ENCODE measurements at places on chromosomes 1 and 21.

GRCh38 chr1:182977480-182977879 is 24.5 kb upstream of the SHCBP1L start:
- no peak for DNase-seq

- DNase-seq, result no peak
Observed at GRCh38 chr21:41349126-41349525, 12.7 kb upstream of the MX2 start.

DNA sequence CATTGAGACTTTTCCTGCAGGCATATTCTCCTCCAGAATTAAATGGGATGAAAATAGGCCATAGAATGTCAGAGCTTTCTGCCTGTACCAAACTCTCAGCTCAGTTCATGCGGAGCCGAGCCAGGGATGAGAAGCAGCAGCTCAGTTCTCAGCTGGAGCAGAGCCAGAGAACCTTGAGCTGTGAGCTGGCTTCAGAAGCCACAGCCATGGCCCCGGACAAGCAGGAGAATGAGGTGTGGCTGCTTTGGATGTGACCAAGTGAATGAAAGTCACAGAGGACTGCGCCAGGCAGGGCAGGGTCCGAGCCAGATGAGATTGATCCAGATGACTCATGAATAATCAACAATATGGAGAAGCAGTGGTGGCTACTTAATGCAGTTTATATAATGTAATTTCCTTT is 633.8 kb downstream of the NCAM2 start:
- no peak for DNase-seq

GRCh38 chr1:76073481-76073880 is 1.1 kb upstream of the ST6GALNAC3 start:
- no peak for DNase-seq

DNA sequence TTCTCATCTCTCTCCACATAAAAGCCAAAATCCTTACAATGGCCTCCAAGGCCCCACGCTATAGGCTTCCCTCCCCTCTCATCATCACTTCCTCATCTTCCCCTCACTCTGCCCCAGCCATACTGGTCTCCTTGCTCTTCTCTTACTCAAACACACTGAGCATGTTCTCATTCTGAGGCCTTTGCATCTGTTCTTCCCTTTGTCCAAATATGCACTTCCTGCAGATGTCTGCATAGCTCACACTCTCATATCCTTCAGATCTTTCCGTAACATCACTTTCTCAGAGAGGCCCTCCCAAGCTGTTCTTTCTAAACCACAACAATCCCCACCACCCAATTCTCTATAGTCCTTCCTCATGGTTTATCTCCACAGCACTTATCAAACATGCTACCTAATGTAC is 284.1 kb downstream of the HHIPL2 start:
- no peak for DNase-seq

GRCh38 chr1:114105421-114105979 is 48.2 kb downstream of the SYT6 start:
- DNase-seq, result no peak

DNA sequence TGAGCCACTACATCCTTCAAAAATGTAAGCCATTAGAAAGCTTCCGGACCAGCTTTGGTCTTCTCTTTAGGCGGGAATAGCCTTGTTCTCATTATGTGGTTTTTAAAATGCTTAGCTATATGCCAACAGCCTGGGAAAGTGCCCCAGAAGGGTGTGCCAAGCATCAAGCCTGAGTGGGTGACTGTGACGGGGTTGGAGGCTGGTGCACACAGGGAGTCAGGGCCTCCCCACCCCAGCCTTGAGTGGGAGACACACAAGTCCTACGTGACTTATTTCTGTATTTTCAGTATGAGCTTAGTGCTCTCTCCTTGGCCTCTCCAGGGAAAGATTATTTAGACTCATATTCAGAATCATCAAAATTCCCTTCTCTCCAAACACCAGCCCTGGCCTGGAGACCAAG is 9.8 kb downstream of the UBASH3A start:
- DNase-seq, result no peak

GRCh38 chr1:11197359-11197758 is 8.2 kb downstream of the ANGPTL7 start:
- DNase-seq, result no peak

- DNase-seq, result no peak
Observed at GRCh38 chr1:240652549-240652948, 40.6 kb upstream of the GREM2 start.

- no peak for DNase-seq
Observed at GRCh38 chr1:113388017-113388620, 2.2 kb upstream of the MAGI3 start.

DNA sequence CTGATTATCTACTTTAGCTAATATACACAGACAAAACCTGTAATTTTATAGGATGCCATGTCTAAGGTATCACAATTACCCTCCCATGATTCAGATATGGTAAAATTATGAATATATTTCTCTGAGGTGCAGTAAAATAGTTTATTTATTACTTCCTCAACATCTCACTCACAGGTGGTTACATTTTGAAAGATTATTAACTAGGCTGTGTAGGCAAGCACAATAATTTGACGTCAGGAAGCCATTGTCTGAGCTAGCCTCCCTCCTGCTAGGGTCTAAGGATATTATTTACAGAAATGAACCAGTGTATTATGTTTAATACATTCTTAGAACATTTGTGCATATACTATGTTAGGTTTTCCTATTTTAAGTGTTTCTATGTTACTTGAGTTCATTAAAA is 69.9 kb upstream of the ADGRL2 start:
- no peak for DNase-seq

DNA sequence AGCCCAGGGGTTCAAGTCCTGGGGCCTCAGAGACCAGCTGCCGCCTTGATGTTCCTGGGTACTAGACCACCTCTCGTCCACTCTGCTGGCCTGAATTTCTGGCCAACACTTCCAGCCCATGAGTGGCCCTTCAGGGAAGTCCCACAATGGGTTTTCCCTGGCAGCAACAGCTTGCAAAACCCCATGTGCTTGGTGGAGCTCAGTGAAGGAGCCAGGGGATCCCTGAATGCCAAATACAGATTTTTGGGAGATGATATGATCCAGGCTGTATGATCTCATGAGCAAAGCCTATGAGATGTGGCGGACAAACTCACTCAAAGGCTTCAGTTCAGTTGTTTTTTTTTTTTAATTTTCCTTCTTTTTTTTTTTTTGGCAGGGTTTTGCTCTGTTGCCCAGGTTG is 9.6 kb upstream of the RASSF5 start:
- DNase-seq, result no peak

GRCh38 chr1:147598621-147599361 is 57.5 kb downstream of the BCL9 start:
- no peak for DNase-seq

- DNase-seq, result no peak
Observed at GRCh38 chr1:161494091-161494735, 11.0 kb upstream of the FCGR2A start.

DNA sequence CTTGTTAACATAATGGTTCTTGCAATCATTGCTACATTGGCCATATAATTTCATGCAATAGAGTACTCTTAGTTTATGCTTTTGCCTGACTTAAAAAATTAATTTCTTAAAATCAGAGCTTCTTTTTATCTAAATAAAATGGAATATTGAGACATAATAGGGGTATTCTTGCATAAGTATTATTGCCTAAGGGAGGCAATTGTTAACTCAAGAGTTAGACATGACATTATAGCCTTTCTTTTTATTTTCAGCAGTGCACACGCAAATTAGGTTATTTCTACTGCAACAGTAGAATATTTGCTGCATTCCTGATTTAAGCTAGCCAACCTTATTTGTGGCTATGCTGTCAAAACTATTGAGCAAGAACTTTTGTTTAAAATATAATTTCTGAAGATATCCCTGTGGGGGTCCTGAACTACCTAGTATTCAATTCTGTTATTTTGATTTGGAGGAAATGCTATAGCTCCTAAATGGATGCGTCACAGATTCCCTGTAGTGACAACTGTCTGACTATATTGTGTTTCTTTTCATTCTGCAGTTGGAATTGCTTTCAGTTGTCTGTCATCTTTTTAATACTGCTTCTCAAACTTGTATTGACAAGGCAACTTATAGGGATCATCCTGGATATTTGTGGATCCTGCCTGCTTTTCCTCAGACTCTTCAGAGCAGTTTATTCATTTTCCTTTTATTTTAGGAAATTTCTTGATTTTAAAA is 211.0 kb downstream of the PATJ start:
- DNase-seq, result no peak

- DNase-seq, result no peak
Observed at GRCh38 chr1:245258271-245258920, 103.6 kb downstream of the KIF26B start.

- no peak for DNase-seq
Observed at GRCh38 chr1:2777424-2778219, 23.9 kb downstream of the TTC34 start.

DNA sequence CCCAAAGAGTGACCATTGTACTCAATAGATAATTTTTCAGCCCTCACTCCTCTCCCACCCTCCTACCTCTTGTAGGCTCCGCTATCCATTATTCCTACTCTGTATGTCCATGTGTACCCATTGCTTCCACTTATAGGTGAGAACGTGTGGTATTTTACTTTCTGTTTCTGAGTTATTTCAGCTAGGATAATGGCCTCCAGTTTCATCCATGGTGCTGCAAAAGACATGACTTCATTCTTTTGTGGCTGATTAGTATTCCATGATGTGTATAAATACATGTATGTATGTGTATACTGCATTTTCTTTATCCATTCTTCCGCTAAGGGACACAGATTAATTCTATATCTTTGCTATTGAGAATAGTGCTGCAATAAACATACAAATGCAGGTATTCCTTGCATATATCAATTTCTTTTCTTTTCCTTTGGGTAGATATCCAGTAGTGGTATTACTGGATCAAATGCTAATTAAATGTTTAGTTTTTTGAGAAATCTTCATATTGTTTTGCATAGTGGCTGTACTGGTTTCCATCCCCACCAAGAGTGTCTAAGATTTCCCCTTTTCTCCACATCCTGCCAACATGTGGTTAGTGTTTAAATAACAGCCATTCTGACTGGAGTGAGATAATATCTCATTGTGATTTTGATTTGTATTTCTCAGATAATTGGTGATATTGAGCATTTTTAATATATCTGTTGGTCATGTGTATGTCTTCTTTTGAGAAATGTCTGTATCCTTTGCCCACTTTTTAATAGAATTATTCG is 4.9 kb downstream of the LY9 start:
- no peak for DNase-seq

DNA sequence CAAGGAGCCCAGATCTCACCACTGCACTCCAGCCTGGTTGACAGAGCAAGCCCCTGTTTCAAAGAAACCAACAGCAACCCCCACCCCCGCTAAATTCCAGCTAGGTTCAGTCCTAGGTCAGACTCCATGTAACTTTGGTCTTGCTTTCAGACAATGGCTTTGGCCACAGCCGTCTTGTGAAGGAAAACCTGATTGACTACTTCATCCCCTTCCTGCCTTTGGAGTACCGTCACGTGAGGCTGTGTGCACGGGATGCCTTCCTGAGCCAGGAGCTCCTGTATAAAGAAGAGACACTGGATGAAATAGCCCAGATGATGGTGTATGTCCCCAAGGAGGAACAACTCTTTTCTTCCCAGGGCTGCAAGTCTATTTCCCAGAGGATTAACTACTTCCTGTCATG is 12.9 kb downstream of the TOR3A start:
- no peak for DNase-seq

DNA sequence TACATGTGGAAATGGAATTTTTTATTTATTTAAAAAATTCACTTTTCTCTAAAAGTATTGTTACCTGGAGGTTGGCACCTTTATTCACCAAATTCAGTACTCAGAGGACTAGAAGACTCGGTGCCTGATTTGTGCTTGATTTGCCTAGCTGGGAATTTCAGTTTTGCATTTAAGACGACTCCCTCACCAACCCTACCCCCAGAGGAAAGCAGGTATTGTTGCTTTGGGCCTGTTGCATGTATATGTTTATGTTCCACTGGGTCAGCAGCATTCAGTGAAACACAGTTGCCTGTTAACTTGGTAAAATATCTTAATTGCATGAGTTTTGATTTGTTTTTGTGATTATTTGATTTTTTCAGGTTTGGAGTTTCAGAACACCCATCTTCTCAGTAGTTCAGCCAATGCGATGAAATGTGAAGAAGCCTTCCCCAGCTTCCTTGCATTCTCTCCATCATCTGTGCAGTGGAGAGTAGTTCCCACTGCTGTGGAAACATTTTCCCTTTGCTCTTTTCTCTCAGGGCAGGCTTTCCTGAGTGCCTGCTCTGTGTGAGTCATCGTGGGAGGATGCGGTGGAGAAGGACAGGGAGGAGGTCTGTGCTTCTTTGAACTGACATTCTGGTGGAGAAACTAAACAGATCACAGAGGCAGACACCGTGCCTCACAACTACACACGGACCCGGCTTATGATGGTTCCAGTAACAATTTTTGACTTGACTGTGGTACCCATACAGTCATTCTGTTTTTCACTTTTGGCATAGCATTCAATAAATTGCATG is 6.4 kb downstream of the ADARB1 start:
- no peak for DNase-seq

GRCh38 chr1:224670506-224670905 is 54.4 kb downstream of the CNIH3 start:
- no peak for DNase-seq

- no peak for DNase-seq
Observed at GRCh38 chr1:209425959-209426358, 157.6 kb upstream of the CAMK1G start.

GRCh38 chr1:22184892-22185612 is 42.2 kb upstream of the WNT4 start:
- DNase-seq, result no peak

DNA sequence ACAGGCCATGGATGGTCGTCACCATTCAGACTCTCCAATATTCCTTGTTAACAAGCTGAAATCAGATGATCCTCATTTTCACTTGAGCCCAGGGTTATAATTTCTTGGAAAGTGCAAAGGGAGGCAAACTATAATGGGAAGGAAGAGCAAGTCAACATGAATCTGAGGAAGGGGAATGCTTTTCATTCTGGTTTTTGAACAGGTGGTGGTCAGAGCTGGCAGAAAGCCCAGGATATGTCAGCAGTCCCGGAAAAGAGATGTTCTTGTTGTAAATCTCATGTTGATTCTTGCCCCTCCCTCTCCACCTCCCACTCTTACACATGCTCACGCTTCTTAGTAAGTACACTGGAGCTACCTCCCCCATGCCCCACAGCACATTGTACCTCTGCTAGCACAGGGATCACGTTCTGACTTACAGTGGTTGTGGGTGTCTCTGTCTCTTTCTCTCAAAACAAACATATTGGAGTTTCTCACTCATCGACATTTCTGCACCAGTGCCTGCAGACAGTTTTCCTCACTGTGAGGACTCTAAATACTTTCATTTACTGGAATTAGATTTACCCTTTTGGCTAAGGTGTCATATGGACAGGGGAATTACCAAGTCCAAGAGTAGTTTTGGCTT is 77.6 kb downstream of the XCL2 start:
- DNase-seq, result no peak
